Effector CD8-positive, alpha-beta T cell (primary cell): ENCODE measurements at places on chromosomes 7 and 10.

DNA sequence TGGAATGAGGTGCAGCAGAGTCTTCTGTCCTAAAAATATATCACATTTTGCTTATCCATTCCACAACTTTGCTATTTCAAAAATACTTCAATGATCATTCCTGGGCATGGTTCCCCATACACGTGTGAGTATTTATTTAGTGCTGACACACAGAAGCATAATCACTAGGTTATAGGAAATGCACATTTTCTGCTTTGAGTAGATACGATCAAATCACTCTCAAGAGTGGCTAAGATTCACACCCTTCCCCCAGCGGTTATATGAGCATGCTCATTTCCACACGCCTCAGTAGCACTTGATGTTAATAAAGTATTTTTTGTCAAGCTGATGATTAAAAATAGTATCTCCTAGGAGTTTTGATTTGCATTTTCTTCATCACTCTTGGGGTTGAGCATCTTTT is 93.5 kb upstream of the LRRC4 start:
- DNase-seq: no peak

GRCh38 chr7:77382532-77382931 is 33.6 kb downstream of the GSAP start:
- no peak for DNase-seq

DNA sequence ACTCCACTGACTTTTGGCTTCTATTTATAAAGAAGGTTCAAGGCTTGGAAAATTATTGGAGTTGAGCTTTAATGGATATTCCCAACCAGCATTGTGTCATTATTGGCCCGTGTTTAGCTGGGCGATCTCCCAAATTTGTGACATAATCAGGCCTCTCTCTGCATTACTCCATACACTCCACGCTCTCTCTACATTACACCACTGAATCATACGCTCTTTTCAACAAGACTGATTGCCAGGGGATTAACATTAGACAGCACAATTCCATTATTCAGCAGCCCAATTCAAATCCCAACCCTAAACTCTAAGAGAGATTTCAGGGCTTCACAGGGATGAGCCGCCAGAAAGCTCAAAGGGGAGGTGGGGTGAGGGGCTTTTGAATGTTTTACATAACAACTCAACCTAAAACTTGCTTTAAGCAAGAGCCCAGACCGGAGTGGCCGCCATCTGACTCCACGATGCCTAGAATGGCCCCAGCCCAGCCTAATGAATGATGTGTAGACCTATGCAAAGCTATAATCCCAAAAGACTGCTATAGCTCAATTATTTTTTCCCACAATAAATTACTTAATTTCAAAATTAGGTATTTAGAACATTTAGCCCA is 61.8 kb downstream of the FGFR2 start:
- DNase-seq: no peak

DNA sequence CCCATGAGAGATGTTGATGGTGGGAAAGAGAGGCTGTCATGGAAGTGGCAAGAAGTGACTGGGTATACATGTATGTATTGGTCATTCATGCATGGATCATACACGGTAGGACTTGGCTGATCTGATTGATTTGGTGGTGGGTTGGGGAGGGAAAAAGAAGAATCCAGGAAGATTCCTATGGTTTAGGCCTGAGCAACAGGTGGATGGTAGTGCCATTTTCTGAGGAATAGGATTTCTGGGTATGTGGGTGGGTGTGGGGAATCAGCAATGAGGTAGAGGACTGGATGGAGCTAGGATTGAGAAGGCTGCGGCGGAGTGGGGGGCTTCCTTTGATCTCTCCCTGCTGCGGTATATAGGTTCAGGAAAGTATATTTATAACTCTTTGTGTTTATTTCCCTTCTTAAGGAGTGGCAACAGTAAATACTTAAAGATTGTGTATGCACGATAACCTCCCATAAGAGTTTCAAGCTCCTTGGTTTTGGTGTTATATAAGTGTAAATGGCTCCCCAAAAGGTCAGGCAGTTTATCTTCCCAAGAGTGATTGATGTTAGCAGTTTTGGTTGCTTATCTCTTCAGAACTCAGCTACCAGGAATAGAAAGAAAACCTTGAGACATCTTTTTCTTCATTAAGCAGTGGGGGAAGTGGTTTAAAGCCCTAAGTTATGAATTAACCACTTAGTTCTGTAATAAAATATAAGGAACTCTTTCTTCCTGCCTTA is 100.1 kb downstream of the LSMEM1 start:
- no peak for DNase-seq

DNA sequence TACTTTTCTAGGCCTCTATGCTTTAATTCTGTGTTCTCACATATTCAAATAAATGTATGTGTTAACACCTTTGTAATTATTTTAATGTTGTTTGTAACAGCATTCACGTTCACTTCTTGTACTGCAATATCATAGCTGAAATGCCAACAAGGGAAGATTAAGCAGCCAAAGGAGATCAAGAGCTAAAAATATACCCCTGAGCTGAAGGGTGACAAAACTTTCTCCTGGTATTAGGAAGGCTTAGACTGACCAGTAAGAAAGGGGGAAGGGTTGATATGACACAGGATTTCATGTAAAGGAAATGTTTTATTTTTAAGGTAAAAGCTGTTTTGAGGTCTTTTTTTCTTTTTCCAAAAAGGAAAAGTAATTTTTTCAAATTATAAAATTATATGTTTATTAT is 40.4 kb upstream of the VDAC2 start:
- DNase-seq: no peak

- DNase-seq: no peak
Measured at GRCh38 chr7:23938937-23939552, 229.0 kb downstream of the STK31 start.

DNA sequence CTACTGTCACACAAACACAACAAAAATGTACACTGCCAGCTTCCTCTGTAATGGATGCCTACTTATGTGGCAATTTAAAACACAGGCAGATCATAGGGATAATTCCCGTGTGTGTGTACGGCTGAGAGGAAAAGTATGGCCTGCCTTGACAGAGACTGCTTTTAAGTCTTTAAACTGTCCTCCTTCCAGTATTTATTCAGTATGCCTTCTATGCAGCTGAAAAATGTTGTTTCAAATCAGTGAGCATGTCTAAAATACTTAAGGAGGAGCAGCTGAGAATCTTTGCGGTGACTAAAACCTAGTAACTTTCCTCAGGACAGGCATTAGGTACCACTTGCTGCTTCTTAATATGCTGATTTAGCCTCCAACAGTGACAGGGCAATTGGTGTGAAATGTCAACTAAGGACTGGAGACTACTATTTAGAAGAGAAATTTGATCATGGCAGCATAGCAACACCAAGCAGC is 126.3 kb downstream of the CACNA2D1 start:
- no peak for DNase-seq

DNA sequence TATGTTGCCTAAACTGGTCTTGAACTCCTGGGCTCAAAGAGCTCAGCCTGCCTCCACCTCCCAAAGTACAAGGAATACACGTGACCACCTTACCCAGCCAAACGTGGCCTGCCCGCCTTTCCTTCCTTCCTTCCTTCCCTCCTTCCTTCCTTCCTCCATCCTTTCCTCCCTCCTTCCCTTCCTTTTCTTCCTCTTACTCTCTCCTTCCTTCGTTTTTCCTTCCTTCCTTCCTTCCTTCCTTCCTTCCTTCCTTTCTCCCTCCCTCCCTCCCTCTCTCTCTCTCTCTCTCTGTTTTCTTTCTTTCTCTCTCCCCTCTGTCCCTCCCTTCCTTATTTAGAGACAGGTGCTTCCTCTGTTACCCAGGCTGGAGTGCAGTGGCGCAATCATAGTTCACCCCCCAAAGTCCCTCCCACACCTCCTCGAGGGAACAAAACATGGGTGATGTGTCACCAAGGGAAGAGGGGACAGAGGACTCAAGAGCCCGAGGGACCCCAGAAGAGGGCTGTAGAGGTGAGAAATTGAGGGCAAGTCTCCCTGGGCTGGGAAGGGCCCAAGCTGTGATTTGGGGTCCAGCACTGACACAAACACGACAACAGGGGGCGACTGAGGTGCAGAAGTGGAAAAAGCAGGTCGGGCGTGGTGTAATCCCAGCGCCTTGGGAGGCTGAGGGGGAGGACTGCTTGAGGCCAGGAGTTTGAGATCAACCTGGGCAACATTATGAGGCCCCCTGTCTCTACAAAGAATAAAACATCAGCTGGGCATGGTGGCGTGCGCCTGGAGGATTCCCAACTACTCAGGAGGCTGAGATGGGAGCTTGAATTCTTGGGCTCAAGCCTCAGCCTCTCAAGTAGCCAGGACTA is 28.1 kb downstream of the EPHB4 start:
- DNase-seq: peak; percentile 19

- DNase-seq: no peak
Measured at GRCh38 chr7:151488096-151488495, 31.6 kb downstream of the RHEB start.

DNA sequence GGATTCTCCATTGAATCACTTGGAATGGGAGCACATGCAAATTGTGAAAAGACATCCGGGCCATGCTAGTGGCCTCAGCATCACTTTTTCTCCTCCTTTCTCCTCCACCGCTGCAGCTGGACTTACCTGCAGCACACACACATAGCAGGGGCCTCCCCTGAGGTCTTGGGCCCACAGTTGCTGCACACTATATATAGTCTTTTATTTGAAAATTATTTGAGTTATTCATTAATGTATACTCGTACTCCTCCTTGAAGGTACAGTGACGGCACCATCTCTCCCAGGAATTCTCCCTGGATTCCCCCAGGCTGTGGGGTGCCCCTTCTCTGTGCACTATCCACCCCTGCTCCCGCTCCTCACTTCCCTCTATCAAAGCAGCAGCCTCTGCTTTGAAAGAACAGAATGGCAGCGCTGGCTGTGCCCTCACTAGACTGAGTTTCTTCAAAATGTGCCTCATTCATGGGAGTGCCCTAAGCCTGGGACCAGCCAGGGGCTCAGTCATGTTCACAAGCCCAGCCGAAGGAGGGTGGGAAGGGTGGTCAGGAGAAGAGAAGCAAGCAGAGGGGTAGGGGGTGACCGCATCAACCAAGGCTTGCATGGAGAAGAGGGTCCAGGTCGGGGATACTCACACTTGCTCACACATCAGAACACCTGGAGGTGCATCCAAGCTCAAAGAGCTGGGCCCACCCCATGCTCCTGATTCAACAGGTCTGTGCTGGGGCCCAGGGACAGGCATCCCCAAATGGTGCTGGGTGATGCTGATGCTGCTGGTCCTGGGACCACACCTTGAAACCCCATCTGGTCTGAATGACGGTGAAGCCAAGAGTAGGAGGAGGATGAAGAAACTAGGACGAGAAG is 156.2 kb upstream of the ZMIZ1 start:
- no peak for DNase-seq

GRCh38 chr10:28381466-28381865 is 78.6 kb upstream of the MPP7 start:
- no peak for DNase-seq

DNA sequence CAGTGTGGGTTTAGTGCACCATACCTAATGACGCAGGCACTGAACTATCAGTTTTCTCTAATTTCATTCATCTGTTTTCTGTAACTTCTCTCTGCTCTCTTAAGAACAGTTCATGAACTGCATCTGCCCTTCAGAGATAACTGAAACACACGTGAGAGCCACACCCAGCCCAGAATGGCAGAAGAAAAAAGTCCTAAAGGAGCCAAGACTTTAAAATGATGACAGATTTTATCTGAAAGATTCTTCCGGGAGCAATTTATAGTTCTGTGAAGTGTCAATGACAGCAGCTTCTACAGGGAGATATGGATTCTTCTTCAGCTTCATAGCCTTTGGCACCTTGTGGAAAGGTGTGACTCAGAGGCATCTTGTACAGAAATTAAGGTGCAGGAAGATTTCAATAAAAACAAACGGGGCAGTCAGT is 211.5 kb upstream of the SLC26A5 start:
- DNase-seq: no peak

DNA sequence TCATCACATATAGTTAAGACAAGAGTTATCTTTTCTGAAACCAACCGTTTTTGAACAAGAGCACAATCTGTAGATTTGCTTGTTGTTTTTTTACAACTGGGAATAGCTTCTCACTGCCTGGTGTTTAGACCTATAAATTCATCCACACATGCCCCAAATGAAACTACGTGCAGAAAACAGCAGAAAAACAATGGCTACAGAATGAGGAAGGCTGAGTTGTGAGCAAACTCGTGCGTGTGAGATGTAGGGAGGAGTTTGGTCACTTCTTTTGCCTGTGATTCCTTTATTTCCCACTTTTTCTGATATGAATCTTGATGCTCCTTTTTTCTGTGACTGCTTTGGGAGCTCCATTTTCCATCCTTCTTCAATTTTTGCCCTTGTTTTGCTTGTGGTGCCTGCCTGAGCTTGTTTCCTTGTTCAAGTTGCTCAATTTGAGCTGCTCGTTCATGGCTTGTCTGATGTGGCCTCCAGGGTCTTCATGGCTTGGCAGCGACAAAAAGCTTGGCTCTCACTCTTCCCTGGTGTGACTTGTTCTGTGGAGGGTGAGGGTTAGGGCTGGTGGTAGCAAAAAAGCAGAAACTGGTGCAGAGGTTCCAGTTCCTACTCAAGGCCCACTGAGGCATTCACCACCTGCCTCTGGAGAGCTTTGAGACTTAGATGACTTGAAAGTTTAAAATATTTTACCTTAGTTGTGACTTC is 76.9 kb downstream of the ZNF365 start:
- no peak for DNase-seq
